ENCODE measurements at places on chromosomes 3 and 15.

- DNase-seq: no peak
Observed at GRCh38 chr3:49711489-49711888, 8.0 kb downstream of the AMIGO3 start.

DNA sequence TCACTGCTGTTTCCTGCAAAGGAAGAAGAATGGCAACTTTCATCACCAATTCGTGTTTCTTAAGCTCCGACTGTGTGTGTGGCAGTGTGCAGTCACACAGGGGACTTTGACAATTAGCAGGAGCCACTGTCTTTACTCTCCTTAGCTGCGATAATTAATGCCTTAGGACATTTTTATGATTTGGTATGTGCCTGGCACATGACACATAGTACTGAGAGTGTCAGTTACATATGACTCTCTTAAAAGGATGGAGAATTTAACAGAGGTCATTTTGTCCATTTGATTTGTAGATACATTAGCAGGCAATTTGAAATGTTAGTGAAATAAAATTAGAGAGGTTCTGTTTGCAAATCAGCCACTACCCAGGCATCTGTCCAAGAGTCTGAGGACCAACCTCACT is 128.9 kb upstream of the VEPH1 start:
- DNase-seq: no peak

GRCh38 chr3:4517093-4517492 is 23.9 kb downstream of the ITPR1 start:
- DNase-seq: no peak

DNA sequence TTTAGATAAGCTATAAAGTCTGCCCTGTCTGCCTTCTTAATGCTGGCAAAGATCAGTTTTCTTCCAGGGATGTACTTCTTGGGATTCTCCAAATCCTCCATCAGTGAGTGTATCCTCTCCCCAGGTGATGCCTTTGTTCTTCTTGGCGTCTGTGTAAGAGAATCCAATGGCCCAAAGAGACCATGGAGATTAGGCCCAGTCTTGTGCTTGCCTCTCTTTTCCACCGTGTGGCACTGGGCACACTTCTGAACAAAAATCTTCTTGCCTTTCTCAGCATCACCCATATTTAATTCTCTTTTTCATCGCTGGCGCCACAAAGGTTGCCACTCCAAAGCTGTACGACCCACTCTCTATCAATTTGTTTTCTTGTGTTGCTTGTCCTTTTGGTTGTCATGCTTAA is 32.2 kb upstream of the TAMM41 start:
- no peak for DNase-seq

DNA sequence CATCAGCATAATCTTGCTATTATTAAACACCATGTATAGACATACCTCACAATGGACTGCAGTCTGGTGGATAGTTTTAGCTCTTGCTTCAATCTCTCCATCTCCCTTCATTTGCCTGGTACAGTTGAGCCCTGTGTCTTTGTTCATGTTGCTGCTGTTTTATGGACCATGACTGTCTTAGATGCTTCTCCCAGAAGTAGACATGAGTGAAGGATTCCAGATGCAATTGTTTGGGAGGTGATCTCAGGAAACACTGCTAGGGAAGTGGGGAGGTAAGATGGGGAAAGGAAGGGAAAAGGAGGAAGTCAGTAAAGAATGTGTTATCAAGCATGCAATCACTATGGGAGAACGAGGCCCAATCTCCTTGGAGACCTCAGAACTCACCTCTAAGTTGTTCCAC is 36.3 kb upstream of the CTNNB1 start:
- DNase-seq: peak; percentile 7

Measured in Kasumi-1 (cell line).